GM12891 (cell line): ENCODE measurements at places on chromosomes 5 and 9.

DNA sequence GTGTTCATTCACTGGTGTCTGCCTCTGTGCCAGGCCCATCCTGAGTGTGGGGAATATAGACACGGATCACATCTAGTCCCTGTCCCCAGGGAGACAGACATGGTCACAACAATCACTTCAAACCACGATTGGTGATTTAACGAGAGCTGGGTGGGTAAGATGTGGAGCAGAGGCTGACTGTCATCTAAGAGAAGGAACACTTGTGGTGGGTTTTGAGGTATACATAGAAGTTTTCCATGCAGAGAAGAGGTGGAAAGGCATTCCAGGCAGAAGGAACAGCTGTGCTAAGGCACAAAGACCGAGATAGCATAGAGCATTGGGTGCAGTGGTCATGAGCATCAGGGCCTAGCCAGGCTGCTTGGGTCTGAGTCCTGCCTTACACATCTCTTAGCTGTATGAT, 22.7 kb upstream of the WDR38 start:
- DNase-seq = no peak

GRCh38 chr5:142245786-142246185, 79.0 kb downstream of the SPRY4 start:
- DNase-seq = no peak

- DNase-seq = no peak
Observed at GRCh38 chr5:156149213-156149612, 177.8 kb upstream of the SGCD start.

DNA sequence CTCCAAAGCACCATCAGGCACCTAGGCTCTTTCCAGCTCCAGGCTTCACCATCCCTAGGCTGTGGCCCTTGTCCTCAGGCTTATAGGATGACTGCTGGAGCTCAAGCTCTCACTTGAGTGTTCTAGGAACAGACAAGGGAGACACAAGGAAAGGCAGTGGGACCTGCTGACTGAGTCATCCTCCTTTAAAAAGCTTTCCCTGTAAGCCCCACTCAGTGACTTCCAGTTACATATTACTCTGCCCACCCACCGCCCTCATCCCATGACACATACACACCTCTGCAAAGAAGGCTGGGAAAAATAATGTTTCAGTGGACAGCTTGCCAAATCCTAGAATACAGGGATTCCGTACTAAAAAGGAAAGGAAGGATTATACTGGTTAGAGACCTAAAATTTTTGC, 154.2 kb upstream of the ZNF366 start:
- DNase-seq = no peak

DNA sequence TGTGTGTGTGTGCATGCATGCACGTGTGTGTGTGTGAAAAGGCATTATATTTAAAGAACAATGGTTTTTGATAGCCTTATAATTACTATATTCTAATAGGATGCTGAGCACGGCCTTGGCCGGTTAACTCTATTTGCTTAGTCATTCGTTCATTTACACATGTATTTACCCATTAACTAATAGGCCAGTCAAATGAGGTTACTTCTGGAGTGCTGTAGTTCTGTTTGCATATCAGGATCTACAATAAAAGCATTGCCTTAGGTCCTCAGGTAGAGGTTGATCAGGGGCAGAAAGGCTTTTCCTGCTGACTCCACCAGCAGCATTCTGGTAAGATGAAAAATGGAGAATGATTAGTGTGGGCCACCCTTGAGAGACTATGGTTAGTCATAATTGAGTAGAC, 219.0 kb downstream of the COMMD10 start:
- no peak for DNase-seq

GRCh38 chr9:17013010-17013409, 121.8 kb upstream of the CNTLN start:
- no peak for DNase-seq

DNA sequence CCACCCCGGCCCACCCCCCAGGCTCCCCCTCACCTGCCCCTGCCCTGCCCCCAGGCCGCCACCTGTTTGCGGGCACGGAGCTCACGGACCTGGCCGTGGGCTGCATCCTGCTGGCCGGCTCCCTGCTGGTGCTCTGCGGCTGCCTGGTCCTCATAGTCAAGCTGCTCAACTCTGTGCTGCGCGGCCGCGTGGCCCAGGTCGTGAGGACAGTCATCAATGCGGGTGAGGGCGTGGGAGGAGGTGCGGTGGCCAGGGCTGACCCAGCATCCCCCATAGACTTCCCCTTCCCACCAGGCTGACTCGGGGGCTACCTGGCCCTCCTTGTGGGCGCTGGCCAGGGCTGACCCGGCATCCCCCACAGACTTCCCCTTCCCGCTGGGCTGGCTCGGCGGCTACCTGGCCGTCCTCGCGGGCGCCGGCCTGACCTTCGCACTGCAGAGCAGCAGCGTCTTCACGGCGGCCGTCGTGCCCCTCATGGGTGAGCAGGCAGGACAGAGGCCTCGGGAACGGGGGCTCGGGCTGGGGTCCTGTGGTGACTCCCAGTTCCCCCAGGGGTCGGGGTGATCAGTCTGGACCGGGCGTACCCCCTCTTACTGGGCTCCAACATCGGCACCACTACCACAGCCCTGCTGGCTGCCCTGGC, 3.5 kb downstream of the SLC34A3 start:
- DNase-seq = no peak

DNA sequence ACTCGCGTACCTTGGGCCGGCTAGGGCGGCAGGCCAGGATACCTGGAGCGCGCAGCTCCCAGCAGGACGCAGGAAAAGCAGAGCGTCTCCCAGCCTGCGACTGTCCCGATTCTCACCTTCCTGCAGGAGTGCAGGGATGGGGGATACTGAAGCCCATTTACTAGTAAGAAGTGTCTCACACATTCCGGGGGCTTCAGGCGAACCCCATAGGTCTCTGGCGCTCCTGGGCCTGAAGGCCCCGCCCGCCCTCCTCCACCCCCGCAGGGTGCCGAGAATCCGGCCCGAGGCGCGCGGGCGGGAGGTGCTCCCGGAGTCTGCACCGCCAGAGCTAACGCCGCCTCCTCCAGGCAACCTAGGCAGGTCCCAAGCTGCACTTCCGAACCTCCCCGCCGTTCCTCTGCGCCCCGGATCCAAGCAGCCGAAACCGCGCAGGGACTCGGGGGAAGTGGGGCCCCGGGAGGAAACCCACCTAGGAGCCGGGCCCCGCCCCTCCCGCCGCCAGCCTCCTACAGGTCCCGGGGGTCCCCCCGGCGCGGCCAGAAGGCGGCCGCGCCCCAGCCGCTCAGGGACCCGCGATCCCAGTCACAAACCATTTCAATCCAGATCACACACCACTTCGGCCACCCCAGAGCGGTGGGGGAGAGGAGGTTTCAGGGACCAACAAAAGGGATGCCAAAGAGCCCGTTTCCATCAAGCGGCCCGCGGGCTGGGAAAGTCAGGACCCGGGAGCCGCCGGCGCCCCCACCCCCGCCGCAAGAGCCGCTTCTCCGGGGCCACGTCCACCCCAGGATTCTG, 1.2 kb downstream of the ROR2 start:
- peak; percentile 42 for DNase-seq

DNA sequence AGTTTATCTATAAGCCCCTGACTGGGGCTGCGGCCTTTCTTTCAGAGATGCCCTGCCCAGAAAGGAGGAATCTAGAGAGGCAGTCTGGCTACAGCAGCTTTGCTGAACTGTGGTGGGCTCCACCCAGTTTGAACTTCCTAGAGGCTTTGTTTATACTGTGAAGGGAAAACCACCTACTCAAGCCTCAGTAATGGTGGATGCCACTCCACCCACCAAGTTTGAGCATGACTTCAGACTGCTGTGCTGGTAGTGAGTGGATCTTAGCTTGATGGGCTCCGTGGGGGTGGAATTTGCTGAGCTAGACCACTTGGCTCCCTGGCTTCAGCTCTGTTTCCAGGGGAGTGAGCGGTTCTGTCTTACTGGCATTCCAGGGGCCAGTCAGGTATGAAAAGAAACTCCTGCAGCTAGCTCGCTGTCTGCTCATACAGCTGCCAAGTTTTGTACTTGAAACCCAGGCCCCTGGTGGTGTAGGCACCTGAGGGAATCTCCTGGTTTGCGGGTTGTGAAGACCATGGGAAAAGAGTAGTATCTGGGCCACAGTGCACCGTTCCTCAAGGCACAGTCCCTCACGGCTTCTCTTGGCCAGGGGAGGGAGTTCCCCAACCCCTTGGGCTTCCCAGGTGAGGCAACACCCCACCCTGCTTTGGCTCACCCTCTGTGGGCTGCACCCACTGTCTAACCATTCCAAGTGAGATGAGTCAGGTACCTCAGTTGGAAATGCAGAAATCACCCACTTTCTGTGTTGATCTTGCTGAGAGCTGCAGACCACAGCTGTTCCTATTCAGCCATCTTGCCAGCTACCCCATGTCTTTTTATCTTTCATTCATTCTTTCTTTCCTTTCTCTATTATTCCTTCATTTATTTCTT, 211.8 kb upstream of the C9orf72 start:
- DNase-seq = no peak

DNA sequence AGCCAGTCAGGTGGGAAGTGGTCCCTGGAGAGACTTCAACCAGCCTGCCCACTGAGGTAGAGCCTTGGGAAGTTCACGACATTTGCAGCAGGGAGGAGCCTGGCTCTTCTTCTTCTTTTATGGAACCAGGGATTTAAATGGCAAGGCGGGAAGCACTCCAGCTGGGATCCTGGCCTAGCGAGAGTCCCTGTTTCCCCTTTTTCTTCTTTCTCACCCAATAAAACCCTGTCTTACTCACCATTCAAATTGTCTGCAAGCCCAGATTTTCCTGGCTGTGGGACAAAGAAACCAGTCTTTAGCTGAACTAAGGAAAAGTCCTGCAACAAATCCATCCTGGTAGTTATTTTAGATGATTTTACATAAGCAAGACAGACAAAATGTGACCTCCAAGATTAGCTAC, 503.7 kb downstream of the CDH10 start:
- DNase-seq = no peak

GRCh38 chr5:157358871-157359270, 92.9 kb downstream of the CYFIP2 start:
- no peak for DNase-seq

DNA sequence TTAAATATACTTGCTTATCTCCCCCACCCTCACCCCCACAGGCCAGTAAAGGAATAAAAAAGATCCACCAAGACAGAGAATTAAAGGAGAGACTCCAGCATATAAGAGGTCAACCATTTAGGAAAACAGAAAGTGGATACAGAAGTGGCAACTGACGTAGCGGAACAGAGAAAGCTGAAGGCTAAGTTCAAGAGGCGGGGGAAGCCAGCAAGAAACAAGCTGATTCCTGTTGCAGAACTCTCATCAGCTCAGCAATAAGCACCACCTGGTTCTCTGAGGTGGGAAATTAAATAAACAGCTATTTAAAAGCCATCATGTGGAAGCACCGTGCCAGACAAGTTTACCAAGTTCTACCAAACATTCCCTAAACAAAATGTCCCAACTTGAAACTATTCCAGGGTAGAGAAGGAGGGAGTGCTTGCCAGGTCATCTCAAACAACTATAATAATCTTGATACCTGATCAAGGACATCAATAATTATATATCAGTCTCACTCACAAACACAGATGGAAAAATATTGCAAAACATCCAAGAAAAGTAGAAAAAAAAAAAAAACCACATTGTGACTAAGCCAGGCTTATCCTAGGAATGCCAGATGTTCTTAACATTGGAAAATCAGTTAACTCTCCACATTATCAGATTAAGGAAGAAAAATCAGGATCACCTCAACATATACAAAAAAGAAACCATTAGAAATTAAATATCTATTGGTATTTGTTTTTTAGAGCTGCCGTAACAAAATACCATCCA, 7.3 kb upstream of the ARL15 start:
- no peak for DNase-seq

- DNase-seq = no peak
Observed at GRCh38 chr9:105975886-105976645, 281.7 kb downstream of the TMEM38B start.

DNA sequence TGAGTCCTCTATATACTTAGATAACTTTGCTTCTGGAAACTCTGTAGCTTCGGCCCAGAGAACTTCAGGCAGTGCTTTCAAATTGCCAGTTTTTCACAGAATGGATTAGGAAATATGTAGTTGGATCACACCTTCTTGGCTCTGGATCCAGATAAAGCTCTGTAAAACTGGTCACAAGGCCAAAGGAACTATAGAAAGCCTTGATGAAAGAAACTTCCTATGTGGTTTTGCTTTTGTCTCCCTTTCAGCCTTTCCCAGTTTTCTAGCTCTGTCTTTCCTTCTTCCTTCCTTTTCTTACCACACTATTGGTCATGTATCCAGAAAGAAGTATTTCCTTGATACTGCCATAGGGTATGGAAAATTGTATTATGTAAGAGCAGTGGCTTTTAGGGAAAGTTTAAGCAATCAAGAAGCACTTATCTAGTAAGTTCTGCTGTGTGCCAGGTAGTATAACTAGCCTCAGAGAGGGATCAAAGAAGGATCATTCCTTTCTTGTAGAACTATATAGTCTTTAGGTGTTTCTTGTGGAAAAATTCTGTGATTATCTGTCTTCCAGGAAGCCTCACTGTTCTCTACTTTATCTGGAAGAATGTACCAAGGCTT, 6.3 kb downstream of the GPR21 start:
- no peak for DNase-seq

GRCh38 chr5:143559586-143560109, 156.2 kb upstream of the NR3C1 start:
- no peak for DNase-seq

- DNase-seq = no peak
Observed at GRCh38 chr5:67886761-67887160, 328.8 kb upstream of the PIK3R1 start.

DNA sequence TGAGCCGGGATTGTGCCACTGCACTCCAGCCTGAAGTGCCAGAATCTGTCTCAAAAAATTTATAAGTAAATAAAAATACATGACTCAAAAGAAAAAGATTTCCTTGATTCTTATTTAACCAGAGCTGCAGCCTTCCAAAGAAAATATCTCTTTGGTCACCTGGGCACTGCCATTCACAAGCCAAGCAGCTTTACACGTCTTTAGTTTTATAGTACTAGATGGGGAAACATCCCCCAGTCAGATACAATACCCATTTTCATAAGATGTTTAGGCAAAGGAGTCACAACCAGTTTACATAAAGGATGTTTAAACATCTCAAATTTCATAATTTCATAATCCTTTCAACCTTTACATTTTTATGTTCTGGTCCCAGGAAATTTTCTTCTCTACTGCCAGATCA, 13.7 kb upstream of the OXCT1 start:
- DNase-seq = no peak

- DNase-seq = no peak
Observed at GRCh38 chr9:135045928-135046738, 41.3 kb upstream of the OLFM1 start.

DNA sequence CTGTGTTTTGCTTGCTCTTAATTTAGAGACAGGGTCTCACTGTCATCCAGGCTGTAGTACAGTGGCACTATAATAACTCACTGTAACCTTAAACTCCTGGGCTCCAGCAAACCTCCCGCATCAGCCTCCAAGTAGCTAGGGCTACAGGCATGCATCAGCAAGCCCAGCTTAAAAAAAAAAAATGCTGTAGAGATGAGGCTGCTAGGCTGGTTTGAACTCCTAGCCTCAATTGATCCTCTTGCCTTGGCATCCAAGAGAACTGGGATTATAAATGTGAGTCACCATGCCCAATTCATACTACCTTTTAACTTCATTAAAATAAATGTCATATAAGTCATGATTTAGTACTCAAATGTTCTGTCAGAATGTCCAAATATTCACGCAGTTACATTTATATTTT, 2195.7 kb upstream of the C9orf72 start:
- DNase-seq = no peak
